Ovary (tissue), 10 donors: ENCODE measurements at places on chromosomes 4 and X. TPM values are rescaled to one million over a fixed set of nuclear protein-coding genes. Genes with fewer than 3 reads are reported as not detected.

DNA sequence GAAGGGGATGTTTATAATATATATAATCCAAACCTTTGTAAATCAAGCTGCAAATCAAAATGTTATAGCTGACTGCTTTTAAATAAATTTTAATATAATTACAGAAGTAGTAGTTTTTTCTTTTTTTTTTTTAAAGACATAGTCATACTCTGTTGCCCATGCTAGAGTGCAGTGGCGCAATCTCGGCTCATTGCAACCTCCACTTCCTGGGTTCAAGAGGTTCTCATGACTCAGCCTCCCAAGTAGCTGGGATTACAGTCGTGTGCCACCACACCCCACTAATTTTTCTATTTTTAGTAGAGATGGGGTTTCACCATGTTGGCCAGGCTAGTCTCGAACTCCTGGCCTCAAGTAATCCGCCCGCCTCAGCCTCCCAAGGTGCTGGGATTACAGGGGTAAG lies 178.7 kb downstream of the FBXW7 start:
- no peak overlapping the region for H3K27ac ChIP-seq
- no peaks in the 10 kb centered on the region for H3K27me3 ChIP-seq
- no peak for DNase-seq
- H3K4me1 ChIP-seq = no peaks in the 10 kb centered on the region

DNA sequence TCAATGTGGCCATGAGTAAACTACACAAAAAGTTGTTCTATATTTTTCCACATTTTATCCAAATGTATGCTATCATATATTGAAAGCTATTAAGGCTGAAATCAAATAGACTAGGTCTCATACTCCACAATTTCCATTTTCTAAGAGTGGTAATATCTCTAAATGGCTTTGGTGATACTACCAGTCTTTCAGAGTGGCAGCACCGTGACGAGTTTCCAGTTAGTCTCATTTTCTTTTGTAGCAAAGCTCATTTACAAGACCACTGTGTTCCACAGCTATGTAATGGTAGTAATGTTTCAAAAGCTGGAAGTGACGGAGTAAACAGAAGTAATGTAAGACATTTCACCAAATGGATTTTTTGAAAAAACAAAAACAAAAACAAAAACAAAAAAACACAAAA lies 228.2 kb downstream of the PPP3CA start:
- H3K27ac ChIP-seq = no peak overlapping the region
- no peaks in the 10 kb centered on the region for H3K27me3 ChIP-seq
- no peaks in the 10 kb centered on the region for H3K4me1 ChIP-seq
- no peaks in the 10 kb centered on the region for H3K36me3 ChIP-seq

- no peak overlapping the region for H3K27ac ChIP-seq
- no peaks in the 10 kb centered on the region for H3K27me3 ChIP-seq
- no peaks in the 10 kb centered on the region for H3K36me3 ChIP-seq
- peaks cover 5% of the 10 kb centered on the region for H3K4me1 ChIP-seq
- H3K4me3 ChIP-seq = no peak overlapping the region
These were observed 106.9 kb downstream of the SMIM20 start for GRCh38 chr4:26020881-26021280.

DNA sequence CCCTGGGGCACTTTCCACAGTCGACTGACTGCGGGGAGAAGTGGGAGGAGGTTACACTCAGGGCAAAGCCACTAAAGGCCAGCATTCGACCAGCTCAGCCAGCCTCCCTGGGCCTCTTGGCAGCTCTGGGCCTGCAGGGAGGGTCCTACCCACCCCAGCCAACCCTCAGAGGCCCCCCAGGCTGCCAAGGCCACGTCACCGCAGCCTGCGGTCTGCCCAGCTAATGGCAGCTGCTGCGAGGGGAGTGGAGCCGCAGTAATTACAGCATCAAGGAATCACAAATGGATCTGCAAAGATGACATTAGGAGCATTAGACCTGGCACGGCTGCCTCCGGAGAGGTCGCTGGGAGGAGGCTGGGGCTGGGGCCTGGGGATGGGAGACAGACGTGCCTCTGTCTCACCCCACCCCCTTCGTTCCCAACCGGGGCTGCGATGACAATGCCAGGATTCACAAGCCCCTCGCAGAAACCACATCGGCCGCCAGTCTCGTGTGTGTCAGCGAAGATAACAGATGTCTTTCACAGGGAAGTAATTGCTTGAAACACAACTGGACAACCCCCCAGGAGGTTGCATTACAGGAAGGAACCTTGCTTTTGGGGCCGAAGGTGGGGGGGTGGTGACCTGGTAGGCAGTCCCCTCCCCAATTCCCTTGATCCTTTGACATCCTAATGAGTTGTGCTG lies 367.6 kb downstream of the BCOR start:
- no peak overlapping the region for H3K4me3 ChIP-seq
- H3K4me1 ChIP-seq = peaks cover 2% of the 10 kb centered on the region
- no peaks in the 10 kb centered on the region for H3K27me3 ChIP-seq
- DNase-seq = no peak
- no peaks in the 10 kb centered on the region for H3K36me3 ChIP-seq
- H3K27ac ChIP-seq = no peak overlapping the region

GRCh38 chr4:79248610-79249009 lies 77.3 kb downstream of the NAA11 start:
- no peaks in the 10 kb centered on the region for H3K27me3 ChIP-seq
- H3K4me3 ChIP-seq = no peak overlapping the region

- DNase-seq = no peak
- no peaks in the 10 kb centered on the region for H3K27me3 ChIP-seq
- no peak overlapping the region for H3K4me3 ChIP-seq
- H3K36me3 ChIP-seq = no peaks in the 10 kb centered on the region
- no peaks in the 10 kb centered on the region for H3K4me1 ChIP-seq
These were observed 248.6 kb upstream of the EPHA5 start for GRCh38 chr4:65918872-65919271.

GRCh38 chr4:3674479-3674851 lies 91.7 kb upstream of the ADRA2C start:
- H3K27ac ChIP-seq = no peak overlapping the region
- no peak overlapping the region for H3K4me3 ChIP-seq
- H3K4me1 ChIP-seq = no peaks in the 10 kb centered on the region
- H3K36me3 ChIP-seq = no peaks in the 10 kb centered on the region

GRCh38 chrX:20477836-20478524 lies 211.3 kb upstream of the RPS6KA3 start:
- no peaks in the 10 kb centered on the region for H3K36me3 ChIP-seq
- H3K4me3 ChIP-seq = no peak overlapping the region
- H3K27ac ChIP-seq = no peak overlapping the region
- DNase-seq = no peak
- H3K27me3 ChIP-seq = no peaks in the 10 kb centered on the region
- H3K4me1 ChIP-seq = no peaks in the 10 kb centered on the region

DNA sequence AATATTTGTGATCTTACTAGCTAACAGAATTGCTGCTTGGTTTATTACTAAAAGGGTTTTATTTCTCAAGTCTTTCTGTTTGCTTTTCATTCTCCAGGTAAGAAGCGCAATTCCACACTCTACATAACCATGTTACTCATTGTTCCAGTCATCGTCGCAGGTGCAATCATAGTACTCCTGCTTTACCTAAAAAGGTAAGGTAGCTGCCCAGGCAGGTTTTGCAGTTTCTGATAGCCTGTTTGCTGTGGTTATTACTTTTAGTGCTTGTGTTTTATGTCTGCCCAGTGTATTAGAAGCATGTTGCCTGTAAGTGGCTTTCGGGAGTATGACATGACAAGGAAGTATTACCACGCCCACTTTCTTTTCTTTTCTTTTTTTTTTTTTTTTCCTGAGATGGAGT lies 46.4 kb downstream of the IL13RA1 start:
- no peak overlapping the region for H3K4me3 ChIP-seq
- H3K36me3 ChIP-seq = no peaks in the 10 kb centered on the region
- no peaks in the 10 kb centered on the region for H3K27me3 ChIP-seq
- H3K4me1 ChIP-seq = no peaks in the 10 kb centered on the region
- H3K27ac ChIP-seq = no peak overlapping the region

DNA sequence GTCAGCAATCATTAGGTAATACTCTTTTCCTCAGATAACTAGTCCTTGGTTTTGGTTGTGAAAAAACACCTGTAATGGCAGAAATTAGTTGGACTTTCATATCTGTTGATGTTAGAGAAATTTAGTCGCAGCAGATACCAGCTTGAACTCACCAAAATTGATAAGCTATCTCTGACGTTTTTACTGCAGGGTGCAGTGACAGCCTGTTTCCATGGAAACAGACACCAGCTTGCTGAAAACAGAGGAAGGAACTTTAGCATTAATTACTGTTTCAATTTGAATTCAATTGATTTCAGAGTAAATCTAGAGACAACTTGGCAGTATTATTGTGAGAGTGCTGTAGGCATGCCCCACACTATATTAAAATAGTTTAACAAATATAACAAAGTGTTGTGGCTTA lies 246.5 kb downstream of the PPP1R2C start:
- H3K27me3 ChIP-seq = no peaks in the 10 kb centered on the region
- H3K4me3 ChIP-seq = no peak overlapping the region
- DNase-seq = no peak
- H3K27ac ChIP-seq = no peak overlapping the region
- no peaks in the 10 kb centered on the region for H3K36me3 ChIP-seq
- no peaks in the 10 kb centered on the region for H3K4me1 ChIP-seq

- H3K27me3 ChIP-seq = no peaks in the 10 kb centered on the region
- no peak overlapping the region for H3K4me3 ChIP-seq
- DNase-seq = no peak
- H3K4me1 ChIP-seq = no peaks in the 10 kb centered on the region
- H3K27ac ChIP-seq = no peak overlapping the region
These were observed 5.9 kb downstream of the RTL3 start for GRCh38 chrX:78653118-78653822.

Gene PAGE1
- polyA plus RNA-seq = not detected

Gene SPANXA1
- polyA plus RNA-seq = not detected

Gene GNL3L
- 18.4 TPM for polyA plus RNA-seq

Gene CENPI
- 0.92 TPM for polyA plus RNA-seq

Gene DGKK
- not detected for polyA plus RNA-seq

Gene HS6ST2
- 12.9 TPM for polyA plus RNA-seq

Gene DMP1
- not detected for polyA plus RNA-seq

Gene HS3ST1
- polyA plus RNA-seq = 10.1 TPM

Gene CEP135
- 5.8 TPM for polyA plus RNA-seq

Gene TMEM255A
- 25.2 TPM for polyA plus RNA-seq

Gene ATP5ME
- 207 TPM for polyA plus RNA-seq
